ENCODE measurements at places on chromosomes 5 and 9. TPM values are rescaled to one million over a fixed set of nuclear protein-coding genes. Genes with fewer than 3 reads are reported as not detected.

The PAPPA gene
- 11.0 TPM for total RNA-seq

The GMCL2 gene
- not detected for total RNA-seq

The ZFP37 gene
- 1.9 TPM for total RNA-seq

The WWC1 gene
- total RNA-seq: 4.8 TPM

The CDKN2B gene
- 15.3 TPM for total RNA-seq

The LVRN gene
- total RNA-seq: 0.13 TPM

The TTC23L gene
- not detected for total RNA-seq

The MLANA gene
- total RNA-seq: not detected

The ZNF366 gene
- not detected for total RNA-seq

The SLC45A2 gene
- total RNA-seq: not detected

The ROPN1L gene
- total RNA-seq: 0.37 TPM

The CCNJL gene
- not detected for total RNA-seq

The SLC6A3 gene
- not detected for total RNA-seq

The KCNV2 gene
- not detected for total RNA-seq

The CORO2A gene
- total RNA-seq: 2.5 TPM

The HBEGF gene
- total RNA-seq: 8.0 TPM

The PHF24 gene
- not detected for total RNA-seq

The FAM169A gene
- not detected for total RNA-seq

The F2RL1 gene
- 3.1 TPM for total RNA-seq

The SNCB gene
- total RNA-seq: not detected

The SETX gene
- total RNA-seq: 14.9 TPM

The FOXD4L4 gene
- not detected for total RNA-seq

The GABRA1 gene
- total RNA-seq: not detected
